ENCODE measurements at places on chromosomes 11 and 22.

- no peak for DNase-seq
These were observed 8.6 kb upstream of the EIF3M start for GRCh38 chr11:32575070-32575469.

DNA sequence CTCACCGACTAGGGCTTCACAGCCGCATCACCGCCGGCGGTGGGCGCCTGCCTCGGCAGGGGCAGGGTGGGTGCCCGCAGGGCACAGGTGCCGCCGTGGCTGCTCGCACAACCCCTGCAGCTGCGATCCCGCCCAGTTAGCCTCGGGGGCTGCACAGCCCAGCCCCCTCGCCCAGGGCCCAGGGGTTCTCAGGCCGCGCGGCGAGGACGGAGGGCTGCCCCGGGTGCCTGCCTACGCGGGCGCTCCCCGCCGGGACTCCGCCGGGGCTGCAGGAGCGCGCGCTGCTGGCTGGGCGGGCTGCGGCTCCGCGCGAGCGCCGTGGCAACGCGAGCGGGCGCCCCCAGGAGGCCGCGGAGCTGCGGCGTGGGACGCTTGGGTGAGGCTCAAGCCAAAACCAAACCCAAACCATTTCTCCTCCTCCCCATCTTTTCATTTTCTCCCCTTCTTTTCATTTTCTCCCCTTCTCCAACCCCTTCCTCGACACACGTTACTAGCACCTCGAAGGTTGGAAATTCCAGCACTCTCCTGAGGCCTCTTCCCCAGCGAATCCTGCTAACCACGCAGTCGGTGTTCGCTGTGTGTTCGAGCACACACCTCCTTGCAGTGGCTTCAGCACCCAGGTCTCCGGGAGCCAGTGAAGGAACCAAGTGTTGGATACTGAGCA, at the start of gene MICAL3:
Gene MICAL3 (minus strand): TSS at position 286 of the 664 bp plus-strand sequence. CDS start 117,749 bp downstream, outside the sequence.
- DNase-seq: peak; percentile 25

GRCh38 chr11:114622858-114623257, 27.3 kb upstream of the NXPE4 start:
- no peak for DNase-seq

GRCh38 chr11:117265745-117266144, 25.4 kb upstream of the BACE1-AS start:
- no peak for DNase-seq

- no peak for DNase-seq
These were observed 20.7 kb downstream of the MYH9 start for GRCh38 chr22:36367066-36367465.

- DNase-seq: no peak
These were observed 73.8 kb upstream of the CDON start for GRCh38 chr11:126136507-126136906.

DNA sequence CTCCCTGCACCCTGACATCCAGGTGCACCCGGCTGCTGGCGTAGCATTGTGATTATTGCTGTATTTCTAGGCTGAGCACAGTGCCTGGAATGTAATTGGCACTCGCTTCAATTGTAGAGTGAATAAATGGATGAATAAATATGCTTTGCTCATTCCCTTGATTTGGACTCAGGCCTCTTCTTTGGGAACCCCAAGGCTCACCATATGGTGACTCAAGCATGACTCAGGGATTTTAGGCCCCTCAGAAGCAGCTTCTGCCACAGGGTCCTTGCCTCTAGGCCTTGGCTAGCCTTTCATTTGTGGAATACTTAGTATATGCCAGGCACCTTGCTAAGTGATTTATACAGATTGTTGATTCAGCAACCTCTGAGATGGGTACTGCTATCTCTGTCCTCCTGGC, 78.9 kb downstream of the GRIK4 start:
- DNase-seq: no peak

GRCh38 chr11:59706518-59707285, 6.9 kb downstream of the OR10V1 start:
- DNase-seq: no peak

- DNase-seq: no peak
These were observed 282.3 kb downstream of the TTC28 start for GRCh38 chr22:28397306-28397705.

DNA sequence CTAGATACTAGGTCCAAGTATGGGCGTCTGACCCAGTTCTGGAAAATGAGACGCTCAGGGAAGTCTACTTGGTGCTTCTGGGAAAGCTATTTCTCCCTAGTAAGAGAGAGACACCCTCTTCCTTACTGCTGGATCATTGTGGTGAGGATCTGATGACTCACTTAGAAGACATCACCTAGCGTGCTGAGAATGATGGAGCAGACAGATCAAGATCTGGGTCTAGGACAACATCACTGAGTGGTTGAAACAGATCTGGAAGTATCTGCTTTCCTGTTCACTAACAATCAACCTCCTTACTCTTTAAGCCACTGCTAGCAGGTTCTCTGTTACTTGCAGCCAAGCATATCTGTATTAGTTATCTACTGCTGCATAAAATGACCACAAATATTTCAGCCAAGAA, 38.3 kb upstream of the HMGXB4 start:
- no peak for DNase-seq

GRCh38 chr22:46061501-46062231, 84.7 kb upstream of the WNT7B start:
- no peak for DNase-seq

- DNase-seq: no peak
These were observed 2.9 kb downstream of the DENND6B start for GRCh38 chr22:50323900-50324299.

GRCh38 chr11:91608677-91609076, 615.9 kb upstream of the FAT3 start:
- no peak for DNase-seq

DNA sequence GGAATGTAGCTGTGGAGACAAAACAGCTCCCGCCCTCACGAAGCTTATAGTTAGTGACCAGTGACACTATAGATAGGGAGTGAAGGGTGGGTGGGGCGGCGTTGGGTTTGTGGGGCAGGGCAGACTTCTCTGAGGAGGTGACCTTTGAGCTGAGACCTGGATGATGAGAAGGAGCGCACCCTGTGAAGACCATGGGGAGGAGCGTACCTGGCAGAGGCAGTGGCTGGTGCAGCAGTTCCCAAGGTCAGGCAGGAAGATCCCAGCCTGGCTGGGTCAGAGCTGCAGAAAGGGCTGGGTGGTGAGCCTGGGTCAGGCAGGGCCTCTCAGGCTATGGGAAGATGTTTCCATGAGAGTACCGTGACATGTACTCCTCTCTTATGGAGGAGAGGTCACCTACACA, 135.0 kb upstream of the RCN1 start:
- DNase-seq: no peak

- no peak for DNase-seq
These were observed 460.0 kb downstream of the BUD13 start for GRCh38 chr11:116312570-116313391.

DNA sequence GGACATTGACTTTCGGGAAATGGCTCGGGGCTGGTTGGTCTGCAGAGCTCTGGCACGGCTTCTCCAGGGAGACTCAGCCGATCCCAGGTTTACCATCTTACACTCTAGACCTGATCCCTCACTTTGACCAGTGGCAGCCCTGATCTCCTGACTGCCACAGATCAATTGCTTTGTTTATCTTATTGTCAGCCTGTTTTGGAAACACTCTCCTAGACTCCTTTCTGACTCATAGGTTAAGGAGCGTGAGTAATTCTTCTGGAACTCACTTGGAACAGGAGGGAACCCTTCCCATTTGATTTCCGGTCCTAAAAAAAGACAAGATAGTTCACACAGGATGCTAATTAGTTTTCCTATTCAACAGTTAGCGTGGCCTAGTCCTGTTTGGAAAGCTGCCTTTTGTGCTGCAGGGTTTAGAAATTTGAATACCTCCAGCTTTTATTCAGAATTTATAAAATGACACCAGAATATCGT, 16.0 kb upstream of the BMAL1 start:
- DNase-seq: no peak

GRCh38 chr11:78274739-78275138, 86.0 kb downstream of the USP35 start:
- DNase-seq: no peak

- DNase-seq: no peak
These were observed 1550.1 kb upstream of the TENM4 start for GRCh38 chr11:80990885-80991284.

- DNase-seq: no peak
These were observed 665.4 kb downstream of the KCNA4 start for GRCh38 chr11:29351301-29351873.

DNA sequence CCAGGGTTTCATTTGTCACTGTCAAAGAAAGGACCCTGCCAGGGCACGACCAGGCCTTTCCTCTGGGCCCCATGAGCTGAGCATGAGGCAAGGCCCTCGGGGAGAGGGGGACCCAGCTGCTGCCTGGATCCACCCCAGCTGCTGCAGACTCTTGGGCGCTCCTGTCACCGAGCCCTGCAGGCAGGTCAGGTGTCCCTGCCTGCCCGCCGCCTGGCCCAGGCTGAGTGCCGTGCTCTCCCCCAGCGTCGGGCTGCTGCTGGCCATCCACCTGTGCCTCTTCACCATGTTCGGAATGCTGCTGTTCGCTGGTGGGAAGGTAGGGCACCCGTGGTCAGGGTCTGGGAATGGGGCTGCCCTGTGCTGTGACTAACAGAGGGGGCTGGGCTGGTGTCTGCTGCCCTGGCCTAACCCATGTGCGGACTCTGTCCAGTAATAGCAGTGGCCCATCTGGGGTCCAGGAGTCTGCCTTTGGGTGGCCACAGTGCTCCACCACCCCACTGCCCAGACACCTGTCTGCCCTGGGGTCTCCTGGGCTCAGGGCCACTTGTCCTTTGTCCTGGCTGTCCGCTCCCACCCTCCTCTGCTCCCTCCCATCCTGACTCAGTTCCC, 15.0 kb downstream of the TPCN2 start:
- DNase-seq: no peak
